H1 (cell line): ENCODE measurements at places on chromosomes 16 and 17.

DNA sequence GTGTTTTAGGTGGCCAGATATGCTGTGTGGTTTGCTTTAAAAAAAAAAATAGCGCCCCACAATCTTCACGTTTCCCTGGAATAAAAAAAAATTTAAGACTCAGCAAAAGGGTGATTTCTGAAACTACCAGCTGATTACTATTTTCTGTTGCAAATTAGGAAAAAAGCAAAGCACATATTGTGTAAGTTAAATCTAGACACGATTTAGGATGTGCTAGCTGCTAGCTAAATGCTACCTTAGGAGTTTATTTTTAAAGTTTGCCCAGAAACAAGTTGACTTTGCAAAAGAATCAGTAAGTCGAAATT is 944 bp upstream of the MARF1 start:
- no peak for DNase-seq

DNA sequence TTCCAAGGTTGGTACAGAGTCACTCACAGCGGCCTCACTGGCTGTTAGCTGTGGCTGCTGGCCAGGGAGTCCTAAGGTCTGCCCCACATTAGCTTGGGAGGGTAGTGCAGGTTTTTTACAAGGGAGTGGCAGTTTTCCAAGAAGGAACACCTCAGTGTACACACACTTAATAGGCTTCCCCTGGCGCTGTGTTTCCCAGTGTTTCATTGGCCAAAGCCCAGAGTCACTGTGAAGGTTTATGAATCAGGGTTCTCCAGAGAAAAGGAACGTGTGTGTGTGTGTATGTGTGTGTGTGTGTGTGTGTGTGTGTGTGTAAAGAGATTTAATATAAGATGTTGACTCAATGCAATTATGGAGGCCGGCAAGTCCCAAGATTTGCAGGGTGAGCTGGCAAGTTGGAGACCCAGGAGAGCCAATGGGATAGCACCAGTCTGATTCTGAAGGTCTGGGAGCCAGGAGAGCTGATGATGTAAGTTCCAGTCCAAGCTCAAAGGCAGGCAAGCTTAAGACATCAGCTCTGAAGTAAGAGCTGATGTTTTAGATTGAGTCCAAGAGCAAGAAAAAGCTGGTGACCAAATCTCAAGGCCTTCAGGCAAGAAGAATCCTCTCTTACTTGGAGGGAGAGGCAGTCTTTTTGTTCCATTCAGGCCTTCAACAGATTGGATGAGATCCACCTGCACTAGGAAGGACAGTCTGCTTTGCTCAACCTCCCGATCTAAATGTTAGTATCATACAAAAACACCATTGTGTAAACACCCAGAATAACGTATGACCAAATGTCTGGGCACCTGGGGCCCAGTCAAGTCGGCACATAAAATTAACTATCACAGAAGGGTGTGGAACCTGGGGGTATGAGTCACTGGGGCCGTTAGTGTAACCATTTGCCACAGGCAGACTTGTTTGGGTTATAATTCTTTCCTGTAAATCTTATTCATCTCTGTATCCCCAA is 206.8 kb downstream of the PRKCA start:
- DNase-seq: no peak

DNA sequence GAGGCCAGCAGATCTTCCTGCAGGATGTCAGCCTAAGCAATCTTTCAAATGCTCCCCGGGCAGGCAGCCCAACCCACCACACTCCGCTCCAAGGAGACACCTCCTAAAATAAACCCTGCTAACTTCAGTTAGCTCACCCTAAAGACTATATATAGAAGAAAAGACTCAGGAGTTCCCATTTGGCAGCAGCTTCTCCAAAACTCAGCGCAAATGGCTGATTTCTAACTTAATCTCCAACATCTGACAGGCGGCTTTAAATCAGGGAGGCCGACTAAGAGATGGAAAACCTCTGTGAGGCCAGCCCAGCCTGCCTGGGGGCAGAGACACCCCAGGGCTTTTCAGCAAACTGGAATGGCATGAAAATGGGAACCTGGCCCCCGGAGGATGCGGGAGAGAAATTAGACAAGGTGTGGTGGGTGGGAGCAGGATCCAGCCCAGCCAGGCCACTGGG is 91.6 kb downstream of the XYLT1 start:
- no peak for DNase-seq

- DNase-seq: no peak
Observed at GRCh38 chr17:64185101-64185500, 55.2 kb upstream of the ERN1 start.

DNA sequence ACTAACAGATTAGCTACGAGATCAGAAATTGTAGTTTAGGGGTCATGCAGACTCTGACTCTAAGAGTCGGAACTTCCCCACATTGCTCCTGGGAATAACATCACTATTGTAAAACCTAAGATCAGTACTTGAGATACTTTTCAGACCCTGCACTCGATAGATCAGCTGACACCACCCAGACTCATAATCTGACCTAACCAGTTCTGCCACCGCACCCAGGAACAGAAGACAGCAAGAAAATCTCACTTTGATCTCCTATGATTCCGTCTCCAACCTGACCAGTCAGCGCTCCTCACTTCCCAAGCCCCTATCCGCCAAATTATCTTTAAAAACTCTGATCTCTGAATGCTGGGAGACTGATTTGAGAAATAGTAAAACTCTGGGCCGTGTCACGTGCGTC is 27.2 kb upstream of the ASGR2 start:
- DNase-seq: no peak

GRCh38 chr17:44280392-44280937 is 12.5 kb upstream of the SLC4A1 start:
- DNase-seq: no peak

DNA sequence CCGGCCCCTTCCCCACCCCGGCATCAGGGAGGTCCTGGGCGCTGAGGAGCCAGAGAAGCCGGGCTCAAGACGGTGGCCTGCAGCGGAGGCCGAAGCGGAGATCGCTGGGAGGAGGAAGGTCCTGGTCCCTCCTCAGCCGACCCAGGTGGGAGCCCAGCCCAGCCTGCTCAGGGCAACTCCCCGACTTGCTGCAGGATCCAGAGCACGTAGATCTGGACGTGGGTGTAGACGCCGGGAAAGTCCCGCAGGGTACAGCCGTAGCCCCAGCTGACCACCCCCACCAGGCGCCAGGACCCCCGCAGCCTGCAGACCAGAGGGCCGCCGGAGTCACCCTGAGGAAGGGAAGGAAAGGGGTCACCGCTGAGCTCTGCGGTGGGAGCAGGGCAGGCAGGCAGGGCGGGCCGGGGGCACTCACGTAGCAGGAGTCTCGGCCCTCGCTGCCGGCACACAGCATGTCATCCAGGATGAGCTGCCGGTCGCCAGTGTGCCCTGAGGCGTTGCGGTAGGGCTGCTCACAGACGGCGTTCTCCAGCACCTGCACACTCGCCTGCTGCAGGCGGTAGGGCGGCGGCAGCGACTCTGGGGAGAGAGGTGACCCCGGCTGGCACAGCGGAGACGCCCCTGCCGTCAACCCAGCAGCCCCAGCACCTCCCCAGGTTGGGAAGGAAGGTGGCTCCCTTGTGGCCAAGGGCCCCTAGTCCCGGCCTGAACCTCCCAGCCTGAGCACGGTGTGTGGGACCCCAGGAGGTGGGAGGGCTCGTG is 5.4 kb downstream of the TPSD1 start:
- DNase-seq: no peak

- no peak for DNase-seq
Observed at GRCh38 chr16:57137043-57137442, 44.7 kb downstream of the CPNE2 start.

GRCh38 chr16:87202346-87202745 is 114.8 kb downstream of the C16orf95 start:
- DNase-seq: no peak

DNA sequence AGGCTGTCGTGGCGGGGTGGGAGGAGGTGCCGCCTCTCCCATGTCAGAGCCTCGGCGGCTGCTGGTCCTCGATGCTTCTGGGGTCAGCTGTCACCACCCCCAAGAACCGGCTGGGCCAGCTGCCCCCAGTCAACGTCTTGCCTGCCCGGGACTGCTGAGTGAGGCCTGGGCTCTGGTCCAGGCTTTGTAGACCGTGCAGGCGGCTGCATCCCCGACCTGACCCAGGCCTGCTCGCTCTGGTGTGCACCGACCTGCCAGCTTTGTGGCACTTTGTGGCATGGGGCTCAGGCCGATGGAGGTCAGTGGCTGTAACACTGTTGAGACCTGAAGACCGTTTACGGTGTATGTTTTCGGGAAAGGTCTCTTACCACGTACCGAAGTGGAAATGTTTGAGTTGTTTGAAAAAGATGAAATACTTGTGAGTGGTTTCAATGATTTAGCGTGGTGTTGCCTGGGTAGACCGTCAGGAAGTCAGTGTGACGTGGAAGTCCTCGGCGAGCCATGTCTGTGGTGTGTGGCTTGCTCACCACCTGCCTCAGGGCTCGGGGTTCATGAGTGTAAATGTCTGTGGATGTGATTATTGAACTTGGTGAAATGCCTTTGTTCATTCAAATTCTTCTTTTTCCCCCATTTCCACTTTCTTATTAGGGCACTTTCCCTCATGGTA is 53.2 kb upstream of the ZNF750 start:
- no peak for DNase-seq
